ENCODE measurements at places on chromosomes 3 and 15.

GRCh38 chr3:61809879-61810278, 248.5 kb downstream of the PTPRG start:
- no peak for DNase-seq

- DNase-seq: no peak
These were observed 7.3 kb downstream of the C3orf70 start for GRCh38 chr3:185145511-185145910.

- no peak for DNase-seq
These were observed 35.5 kb upstream of the TIMP4 start for GRCh38 chr3:12194209-12194608.

- no peak for DNase-seq
These were observed 25.2 kb downstream of the MAPKBP1 start for GRCh38 chr15:41799488-41799805.

DNA sequence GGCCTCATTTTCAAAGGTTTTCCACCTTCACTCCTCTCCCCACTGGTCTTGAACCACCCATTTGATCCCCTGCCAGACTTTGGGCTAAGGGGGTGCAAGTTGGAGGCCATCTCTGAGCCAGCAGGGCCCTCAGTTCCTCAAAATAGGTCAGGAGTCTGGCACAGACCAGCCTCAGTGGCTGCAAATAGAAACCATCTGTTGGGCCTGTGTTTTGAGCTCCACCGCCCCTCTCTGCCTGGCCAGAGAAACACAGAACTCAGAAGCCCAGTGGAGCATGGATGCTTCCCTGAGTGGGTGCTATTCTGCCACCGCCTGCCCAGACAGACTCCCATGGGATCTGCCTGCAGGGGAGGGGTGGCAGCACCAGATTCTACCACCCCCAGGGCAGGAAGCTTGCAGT, 56.3 kb downstream of the CORO2B start:
- DNase-seq: no peak

- DNase-seq: no peak
These were observed 137.3 kb upstream of the CNTN3 start for GRCh38 chr3:74751775-74752174.

DNA sequence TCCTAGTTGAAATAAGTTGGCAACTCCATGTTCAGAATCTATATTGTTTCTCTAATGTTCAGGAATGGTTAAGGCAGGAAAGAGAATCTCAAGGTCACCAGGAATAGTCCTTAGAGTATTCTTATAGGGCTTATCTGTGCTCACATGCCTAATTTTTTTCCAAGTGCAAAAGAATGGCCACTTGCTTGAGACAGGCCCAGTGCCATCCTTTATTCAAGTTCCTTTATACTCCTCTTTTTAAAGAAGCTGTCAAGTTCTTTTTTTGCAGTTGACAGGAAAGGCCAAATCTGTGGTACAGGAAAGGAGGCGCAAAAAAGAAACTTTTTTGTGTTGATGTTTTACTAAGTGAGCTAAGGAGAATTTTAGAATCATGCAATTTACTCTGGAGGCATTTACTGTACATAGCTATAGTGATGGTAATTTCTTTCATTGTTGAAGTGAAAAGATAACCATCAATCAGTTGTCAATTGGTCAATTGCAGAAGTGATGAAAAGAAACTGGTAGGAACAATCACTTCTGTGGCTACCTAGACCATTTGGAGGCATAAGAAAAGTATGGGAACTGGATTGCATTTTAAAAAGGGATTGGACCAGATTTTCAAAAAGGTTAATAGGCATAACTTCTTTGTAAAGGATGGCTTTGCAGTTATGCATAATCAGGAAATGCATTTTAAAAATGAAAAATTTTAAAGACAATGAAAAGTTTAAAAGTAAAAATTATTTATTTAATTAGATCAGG, 102.5 kb upstream of the SOX2 start:
- no peak for DNase-seq

DNA sequence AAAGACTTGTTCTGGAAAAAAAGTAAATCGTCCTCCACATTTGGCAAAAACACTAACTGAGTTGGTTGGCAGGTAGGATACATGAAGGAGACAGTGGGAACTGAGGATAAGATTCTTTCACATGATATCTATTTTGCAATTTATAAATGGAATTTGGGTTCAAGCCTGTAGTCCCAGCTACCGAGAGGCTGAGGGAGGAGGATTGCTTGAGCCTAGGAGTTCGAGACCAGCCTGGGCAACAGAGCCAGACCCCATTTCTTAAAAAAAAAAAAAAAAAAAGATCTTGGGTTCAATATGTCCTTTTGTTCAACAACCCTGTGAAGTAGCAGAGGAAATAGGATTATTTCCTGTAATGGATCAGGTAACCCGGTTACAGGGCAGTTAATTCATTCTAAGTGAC, 35.7 kb upstream of the CFAP161 start:
- DNase-seq: no peak

DNA sequence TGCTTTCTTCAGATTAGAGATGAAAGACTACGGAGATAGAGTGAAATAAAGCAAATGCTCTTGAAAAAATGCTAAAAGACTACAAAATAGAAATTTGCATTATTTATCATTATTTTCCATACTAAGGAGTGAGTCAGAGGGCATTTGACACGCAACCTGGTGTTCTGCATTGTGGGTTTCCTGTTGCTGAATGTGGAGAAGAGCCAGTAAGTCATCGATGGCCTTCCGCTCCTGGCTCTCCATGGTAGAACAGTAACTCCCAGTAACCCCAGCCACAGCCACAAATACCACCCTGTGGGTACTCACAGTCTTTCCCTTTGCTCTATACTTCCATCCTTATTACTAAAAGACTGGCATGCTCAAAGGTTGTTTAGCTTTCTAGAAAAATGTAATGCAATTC, 61.5 kb downstream of the CGGBP1 start:
- no peak for DNase-seq

DNA sequence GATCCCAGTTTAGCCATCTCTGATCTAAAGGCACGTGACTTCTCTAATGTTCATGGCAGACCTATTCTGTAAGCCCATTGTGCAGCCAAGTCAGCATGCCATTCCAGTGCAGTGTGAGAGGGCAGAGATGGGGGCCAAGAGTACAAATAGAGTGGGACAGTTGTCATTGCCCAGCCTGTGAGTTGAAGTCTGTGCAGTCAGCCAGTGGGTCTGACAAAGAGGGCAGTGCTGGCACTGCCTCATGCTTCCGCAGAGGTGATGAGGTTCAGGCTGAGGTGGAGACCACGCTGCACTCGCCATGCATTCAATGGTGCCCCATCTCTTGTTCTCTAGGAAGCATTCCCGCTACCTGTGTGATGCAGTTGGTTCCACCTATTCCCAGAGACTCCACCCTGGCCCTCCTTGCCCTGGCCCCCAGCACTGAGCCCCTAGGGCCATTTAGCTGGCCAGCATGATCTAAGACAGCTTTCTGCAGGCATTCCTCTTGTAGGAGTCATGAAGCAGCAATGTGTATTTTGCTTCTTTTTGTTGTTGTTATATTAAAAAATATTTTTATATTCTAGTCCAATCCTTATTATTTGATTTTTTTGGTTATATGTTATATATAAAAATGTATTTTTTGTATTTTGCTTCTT, 3.7 kb downstream of the MRAS start:
- DNase-seq: no peak

DNA sequence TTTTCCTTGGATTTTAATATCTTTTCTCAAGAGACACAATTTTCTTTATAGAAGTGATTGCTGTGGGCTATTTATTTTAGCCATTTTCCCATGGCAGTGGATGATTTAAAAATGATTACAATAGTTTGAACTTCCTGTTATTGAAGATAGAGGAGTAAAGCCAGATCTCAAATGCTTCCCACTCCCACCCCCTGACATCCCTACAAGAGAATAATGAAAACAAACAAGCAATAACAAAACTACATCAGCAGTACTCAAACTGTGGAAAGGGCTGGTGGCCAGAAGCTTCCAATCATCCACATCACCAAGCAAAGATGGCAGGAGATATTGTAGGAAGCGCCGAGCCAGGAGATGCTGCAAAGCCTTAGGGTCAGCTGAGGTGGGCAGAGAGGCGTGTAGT, 831.1 kb upstream of the NR2F2 start:
- DNase-seq: no peak

All from suprapubic skin (tissue), 4 donors.